ENCODE measurements at places on chromosomes 13 and 19.

GRCh38 chr13:24187185-24187584, 26.7 kb downstream of the SPATA13 start:
- DNase-seq: no peak

GRCh38 chr19:52170863-52171320, 529 bp downstream of the ZNF836 start:
- DNase-seq: peak; percentile 32

GRCh38 chr13:24671386-24672113, 8.7 kb upstream of the ATP12A start:
- peak; percentile 83 for DNase-seq

DNA sequence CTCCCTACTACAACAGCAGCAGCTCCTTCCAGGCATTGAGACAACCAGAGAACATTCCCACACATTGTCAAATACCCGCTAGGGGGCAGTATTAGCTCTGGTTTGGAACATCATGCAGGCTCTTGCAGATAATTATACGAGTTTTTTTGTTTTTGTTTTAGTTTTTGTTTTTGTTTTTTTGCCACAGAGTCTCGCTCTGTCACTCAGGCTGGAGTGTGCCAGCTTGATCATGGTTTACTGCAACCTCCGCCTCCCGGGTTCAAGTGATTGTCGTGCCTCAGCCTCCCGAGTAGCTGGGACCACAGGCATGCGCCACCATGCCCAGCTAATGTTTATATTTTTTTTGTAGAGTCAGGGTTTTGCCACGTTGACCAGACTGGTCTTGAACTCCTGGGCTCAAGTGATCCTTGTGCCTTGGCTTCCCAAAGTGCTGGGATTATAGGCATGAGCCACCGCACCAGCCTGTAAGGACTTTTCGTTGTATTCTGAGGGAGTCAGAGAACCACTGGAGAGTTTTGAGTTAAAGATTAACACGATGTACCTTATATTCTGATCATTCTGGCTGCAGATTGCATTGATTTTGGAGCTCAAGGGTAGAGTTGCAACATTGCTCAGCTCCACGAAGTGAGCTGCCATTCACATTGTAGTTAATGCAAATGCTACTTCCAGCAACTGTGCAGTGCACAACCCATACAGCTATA, 41.7 kb upstream of the CEACAM20 start:
- peak; percentile 73 for DNase-seq

- no peak for DNase-seq
Measured at GRCh38 chr19:44767295-44768180, 10.2 kb upstream of the CBLC start.

DNA sequence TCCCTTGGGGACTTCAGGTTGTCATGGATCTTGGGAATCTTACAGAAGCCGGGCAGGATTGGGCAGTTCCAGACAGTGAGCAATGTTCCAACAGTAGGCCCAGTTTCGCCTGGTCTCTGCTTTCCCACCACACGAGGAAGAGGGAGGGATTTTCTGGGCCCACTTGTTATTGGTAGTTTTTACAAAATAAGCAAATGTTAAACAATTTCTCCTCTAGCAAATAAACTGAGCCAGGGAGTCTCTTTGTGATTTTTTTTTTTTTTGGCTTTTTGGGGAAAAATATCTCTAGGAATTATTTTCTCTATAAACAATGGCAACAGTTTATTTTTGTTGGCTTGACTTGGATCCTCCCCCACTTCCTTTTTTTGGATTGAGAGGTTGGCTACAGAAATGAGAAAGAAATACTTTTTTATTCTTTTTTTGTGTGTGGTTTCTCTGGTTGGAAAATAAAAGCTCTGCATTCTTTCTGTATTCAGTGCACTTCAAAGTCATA, 89.3 kb downstream of the TM9SF2 start:
- peak; percentile 57 for DNase-seq

- no peak for DNase-seq
Measured at GRCh38 chr19:410243-410781, 1.4 kb upstream of the C2CD4C start.

- peak; percentile 84 for DNase-seq
Measured at GRCh38 chr19:835210-835810, 5.5 kb upstream of the PRTN3 start.

DNA sequence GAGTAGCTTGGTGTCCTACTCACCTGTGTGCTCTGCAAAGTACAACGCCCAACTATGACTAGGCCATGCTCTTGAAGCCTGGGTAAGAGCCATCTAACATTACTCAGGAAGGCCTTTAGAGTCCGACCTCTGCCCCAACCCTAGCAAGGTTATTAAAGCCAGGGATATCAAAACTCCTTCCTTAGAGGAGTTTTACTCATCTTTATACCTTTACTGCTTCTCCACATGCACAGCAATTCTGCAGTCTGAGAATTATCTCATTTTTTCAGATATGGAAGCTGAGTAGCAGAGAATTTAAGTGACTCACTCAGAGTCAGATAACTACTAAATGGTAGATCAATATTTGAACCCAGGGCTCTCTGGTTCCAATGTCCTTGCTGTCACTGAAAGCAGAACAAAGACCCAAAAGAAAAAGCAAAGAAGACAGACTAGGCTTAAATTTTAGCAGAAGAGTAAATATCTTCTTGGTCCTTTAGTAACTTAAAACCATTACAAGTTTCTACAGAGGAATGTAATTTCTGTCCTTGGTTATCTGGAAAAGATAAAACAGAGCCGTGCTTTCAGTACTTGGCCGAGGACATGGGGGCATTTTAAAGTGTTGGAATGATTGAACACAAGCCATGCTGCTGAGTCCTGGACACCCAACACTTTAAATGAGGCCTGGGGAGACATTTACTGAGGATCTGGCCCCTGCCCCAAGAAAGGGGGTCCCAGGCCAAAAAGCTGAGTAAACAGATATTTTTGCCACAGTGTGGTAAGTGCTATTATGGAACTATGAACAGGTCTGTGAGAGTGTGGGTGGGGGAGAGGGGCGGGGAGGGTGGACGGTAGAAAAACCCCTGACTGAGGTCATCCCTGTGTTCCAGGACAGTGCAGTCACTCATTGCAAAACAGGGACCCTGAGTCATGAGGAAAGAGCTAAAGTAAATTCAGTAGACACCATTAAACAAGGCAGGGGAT, 18.4 kb upstream of the KPNA3 start:
- DNase-seq: peak; percentile 46

GRCh38 chr19:13976446-13976845, 24.1 kb downstream of the DCAF15 start:
- no peak for DNase-seq

- DNase-seq: no peak
Measured at GRCh38 chr13:83845106-83845505, 37.2 kb downstream of the SLITRK1 start.

DNA sequence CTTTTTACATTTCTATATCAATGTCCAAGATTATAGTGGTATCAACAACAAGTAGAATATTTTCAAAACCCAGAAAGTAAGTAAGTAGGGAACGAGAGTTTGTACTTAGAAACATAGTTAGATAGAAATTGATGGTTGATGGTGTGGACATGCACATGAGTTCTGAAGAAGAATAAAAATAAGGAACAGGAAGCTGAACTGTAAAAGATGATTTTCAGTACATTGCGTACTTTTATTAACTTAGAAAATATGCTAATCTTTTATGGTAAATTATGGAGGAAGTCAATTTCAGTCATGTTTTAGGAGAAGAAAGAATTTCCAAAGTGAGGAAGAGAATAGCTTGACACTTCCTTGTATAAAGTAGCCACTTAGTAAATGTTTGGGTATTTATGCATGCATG, 12.3 kb upstream of the GPR18 start:
- DNase-seq: no peak

DNA sequence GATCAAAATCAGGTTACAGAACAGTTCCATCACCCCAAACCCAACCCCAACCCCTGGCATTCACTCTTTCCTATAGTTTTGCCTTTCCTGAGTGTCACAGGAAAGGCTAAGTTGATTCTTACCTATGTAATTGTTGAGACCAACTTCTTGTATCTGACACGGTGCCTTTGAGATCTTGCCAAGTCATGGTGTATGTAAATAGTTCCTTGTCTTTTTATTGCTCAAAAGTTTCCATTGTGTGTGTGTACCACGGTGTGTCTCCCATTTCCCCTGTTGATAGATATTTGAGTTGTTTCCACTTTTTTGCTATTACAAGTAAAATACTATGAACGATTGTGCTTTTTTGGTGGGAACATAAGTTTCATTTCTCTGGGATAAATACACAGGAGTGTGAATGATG, 3.3 kb upstream of the IGFL2 start:
- no peak for DNase-seq

GRCh38 chr13:21932578-21932977, 261.7 kb downstream of the FGF9 start:
- DNase-seq: no peak

GRCh38 chr13:60431108-60431700, 34.2 kb downstream of the TDRD3 start:
- DNase-seq: no peak

GRCh38 chr13:47289567-47289966, 392.7 kb upstream of the HTR2A start:
- DNase-seq: no peak

DNA sequence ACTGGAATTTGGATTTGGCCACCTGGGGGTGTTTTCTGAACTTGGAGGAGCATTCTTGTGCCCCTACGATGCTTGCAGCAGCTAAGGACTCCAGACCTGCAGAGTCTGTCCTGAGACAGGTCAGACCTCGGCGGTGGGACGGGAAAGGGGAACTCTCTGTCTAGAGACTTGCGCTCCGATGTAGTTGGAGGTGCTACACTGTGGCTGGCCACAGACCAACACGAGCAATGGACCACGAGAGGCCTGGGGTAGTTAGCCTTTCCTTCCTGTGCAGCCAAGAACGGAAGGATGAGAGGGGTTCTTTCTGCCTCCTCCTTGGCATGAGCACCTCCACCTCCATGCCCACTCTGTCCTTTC, 5.9 kb upstream of the GRAMD1A start:
- DNase-seq: no peak

DNA sequence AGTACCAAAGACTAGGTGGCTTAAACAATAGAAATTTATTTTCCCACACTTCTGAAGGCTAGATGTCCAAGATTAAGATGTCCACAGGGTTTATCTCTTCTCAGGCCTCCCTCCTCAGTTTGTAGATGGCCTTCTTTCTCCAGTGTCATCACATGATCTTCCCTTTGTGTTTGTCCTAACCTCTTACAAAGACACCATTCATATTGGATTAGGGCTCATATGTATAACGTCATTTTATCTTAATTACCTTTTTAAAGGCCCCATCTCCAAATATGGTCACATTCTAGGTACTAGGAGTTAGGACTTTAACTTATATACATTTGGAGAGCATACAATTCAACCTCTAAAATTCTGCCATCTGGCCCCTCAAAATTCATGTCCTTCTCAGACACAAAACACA, 34.3 kb downstream of the N4BP2L2 start:
- no peak for DNase-seq

- DNase-seq: peak; percentile 79
Measured at GRCh38 chr13:77300176-77301037, 26.5 kb downstream of the MYCBP2 start.

GRCh38 chr19:1304197-1304924, 18.7 kb downstream of the EFNA2 start:
- no peak for DNase-seq

DNA sequence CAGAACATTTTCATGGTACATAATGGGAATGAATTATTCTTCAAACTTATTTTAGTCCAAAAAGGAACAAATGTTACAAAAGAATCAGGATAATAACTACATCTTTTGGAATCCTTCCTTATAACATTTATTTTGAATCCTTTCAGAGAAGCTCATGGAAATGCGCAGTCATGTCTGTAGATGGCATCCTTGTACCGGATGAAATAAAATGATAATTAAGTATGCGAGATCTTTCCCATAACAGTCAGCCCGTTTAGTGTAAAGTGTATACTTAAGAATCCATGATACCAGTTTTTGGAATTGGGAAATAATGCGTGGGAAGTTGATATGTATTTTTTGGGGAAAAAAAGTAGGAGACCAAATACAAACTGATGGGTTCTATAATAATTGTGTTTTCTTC, 418.8 kb downstream of the GPC5 start:
- peak; percentile 83 for DNase-seq

- no peak for DNase-seq
Measured at GRCh38 chr19:40571005-40571318, 5.7 kb upstream of the SHKBP1 start.

- no peak for DNase-seq
Measured at GRCh38 chr13:93926425-93926824, 553.1 kb downstream of the DCT start.

DNA sequence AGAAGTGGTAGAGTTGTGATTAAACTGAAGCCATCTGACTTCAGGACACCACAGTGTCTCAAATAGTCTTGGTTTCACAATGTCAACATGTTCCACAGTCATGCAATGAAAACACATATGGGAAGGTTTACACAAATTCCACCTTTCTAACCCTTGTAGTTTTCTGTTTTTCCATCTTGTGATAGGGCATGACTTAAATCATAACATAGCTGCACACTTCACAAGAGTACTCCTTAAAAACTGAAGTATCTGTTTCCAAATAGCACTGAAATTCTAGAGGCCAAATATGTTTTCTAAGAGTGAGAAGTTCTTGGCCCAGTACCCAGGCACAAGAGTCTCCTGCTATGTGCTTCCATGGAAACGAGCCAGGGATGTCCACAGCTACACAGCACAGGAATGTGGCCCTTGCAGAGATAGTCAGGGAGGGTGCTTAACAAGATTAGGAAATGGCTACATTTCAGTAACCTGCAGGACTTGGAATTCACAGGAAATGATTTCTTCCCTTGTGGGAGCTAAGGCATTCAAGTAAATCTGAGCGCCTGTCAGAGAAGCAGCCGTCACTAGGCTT, 269.1 kb downstream of the NDFIP2 start:
- peak; percentile 69 for DNase-seq

GRCh38 chr13:58587183-58587582, 955.6 kb downstream of the PCDH17 start:
- DNase-seq: no peak

DNA sequence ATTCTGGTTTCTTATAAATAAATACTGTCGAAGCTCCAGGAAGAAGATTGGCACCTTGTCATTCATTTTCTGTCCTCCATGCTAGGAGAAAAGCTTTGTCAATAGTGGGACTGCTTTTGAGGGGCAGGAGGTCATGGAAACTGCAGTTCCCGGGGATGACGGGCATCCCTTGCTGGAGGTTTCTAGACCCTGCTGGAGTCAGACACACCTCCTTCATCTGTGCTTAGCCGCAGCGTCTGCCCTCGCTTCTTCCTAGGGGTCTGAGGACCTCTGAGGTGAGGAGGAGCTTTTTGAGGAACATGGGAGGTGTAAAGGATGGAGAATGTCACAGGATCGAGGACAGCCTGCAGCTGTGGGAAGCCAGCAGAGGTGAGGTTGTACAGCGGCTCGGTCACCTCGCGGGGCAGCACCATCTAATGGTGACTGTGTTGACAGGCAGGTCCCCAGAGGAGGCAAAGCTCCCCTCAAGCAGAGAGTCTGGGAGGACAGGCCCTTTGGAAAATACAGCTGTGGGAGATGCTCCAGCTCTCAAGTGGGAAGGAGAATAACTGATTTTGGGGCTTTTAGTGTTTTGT, 172.7 kb upstream of the RNF113B start:
- DNase-seq: peak; percentile 43

GRCh38 chr13:26653310-26653709, 95.8 kb downstream of the WASF3 start:
- DNase-seq: no peak

GRCh38 chr13:60727140-60727539, 330.1 kb downstream of the TDRD3 start:
- DNase-seq: no peak

All from lung (tissue), 17 donors.